Retina (tissue), 1 donor: ENCODE measurements at places on chromosomes 5 and 9.

GRCh38 chr5:93580927-93581445 lies at the start of gene NR2F1-AS1:
Gene NR2F1-AS1 (minus strand): TSS chr5:93581219.
- no peak for DNase-seq

- no peak for DNase-seq
Observed at GRCh38 chr5:172114875-172115422, 73.1 kb downstream of the STK10 start.

GRCh38 chr5:157157293-157157891 lies 8.7 kb downstream of the GARIN3 start:
- no peak for DNase-seq

GRCh38 chr5:102762562-102763227 lies 7.6 kb downstream of the PAM start:
- DNase-seq = no peak

- no peak for DNase-seq
Observed at GRCh38 chr5:40796487-40796889, 1.7 kb downstream of the PRKAA1 start.

- no peak for DNase-seq
Observed at GRCh38 chr9:83582029-83582428, 40.9 kb upstream of the IDNK start.

DNA sequence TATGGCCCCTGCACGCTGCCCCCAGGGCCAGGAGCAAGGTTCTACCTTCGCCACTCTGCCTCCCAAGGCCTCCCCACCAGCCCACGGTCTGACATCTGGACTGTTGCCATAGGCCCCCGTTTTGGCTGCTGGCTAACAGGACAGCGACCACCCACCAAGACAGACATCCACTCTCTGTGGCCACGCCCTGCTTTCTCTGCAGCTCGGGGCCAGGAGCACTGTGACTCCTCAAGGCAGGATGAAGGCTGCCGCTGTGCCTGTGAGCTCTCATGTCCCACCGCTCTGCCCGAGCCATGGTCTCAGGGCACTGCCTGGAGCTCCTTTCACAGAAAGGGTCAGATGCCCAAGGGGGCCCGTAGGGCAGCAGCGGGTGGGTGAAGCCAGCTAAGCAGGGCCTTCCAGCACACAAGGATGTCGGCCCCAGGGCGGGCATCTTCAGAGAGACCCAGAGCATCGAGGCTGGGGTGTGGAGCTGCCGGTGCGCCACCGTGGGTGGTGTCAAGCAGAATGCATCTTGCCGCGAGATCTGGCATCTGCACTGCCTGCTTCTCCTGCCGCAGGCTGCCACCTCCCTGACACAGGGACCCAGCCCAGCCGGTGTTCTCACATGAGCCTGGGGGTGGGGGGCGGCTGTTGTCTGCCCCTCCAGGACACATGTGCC lies 92.2 kb upstream of the ADAMTS2 start:
- DNase-seq = no peak

DNA sequence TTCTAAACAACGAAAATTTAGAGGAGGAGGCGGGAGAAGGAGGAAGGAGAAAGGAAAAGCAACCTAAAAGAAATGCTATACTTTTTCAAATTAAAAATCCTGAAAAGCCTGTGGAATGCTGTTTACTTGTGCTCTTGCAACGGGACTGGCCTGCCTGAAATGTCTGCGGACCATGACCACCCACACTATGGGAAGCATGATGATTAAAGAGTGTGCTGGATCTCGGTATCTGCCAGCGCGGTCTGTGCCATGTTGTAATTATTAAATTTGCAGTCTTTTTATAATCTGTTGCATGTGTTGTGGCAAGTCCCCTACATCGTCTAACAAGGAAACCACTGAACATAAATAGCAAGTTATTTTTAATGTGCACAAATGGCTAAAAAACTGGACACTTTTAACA lies 111.4 kb downstream of the FANCC start:
- no peak for DNase-seq

- no peak for DNase-seq
Observed at GRCh38 chr5:135235551-135236227, 163.3 kb downstream of the MACROH2A1 start.

DNA sequence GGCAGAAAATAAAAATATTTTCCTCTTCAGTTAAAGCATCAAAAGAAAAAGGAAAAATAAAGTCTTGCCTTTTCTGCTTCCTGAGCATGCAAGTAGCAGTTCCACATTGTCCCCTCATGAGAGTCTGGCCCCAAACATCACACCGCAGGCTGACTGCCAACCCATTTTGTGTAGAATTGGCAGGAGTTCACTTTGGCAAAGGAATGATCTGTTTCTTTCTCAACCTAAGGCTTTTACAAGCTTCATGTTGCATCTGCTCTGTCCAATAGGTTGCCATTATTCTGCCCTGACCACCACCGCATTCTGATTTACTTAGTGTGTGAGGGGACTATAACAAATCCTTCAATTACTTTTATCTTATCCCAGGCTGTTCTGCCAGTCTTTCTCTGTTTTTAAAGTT lies 249.5 kb downstream of the ISL1 start:
- DNase-seq = no peak

GRCh38 chr5:157167214-157167621 lies 1.2 kb upstream of the GARIN3 start:
- no peak for DNase-seq

DNA sequence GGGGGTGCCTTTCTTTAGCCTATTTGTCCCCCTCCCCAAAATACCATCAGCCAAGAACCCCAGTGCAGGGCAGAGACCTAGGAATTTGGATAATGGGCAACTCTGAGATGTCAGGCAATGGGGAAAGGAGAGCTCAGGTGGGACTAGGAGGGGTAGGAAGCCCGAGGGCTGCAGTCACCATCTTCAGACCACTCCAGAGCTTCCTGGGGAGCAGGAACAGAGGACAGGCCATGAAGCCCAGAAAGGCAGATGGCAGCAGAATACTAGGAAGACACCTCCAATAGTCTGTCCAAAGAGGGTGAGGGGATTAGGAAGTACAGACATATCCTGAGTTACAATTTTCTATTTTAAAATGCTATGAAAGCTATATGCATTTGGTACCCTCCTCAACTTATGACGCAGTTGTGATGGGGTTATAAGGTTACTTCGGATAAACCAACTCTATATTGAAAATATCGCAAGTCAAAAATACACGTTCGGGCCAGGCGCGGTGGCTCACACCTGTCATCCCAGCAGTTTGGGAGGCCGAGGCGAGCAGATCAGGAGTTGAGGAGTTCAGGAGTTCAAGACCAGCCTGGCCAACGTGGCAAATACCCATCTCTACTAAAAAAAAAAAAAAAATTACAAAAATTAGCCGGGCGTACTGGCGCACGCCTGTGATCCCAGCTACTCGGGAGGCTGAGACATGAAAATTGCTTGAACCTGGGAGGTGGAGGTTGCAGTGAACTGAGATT lies 34.6 kb upstream of the IL17B start:
- DNase-seq = no peak

DNA sequence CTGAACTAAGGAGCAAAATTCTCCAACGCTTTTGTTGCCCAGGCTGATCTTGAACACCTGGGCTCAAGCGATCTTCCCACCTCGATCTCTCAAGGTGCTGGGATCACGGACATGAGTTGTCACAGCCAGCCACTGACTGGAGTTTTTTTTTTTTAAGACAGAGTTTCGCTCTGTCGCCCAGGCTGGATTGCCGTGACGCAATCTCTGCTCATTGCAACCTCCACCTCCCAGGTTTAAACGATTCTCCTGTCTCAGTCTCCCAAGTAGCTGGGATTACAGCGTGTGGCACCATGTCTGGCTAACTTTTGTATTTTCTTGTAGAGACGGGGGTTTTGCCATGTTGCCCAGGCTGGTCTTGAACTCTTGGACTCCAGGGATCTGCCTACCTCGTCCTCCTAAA lies 58.2 kb downstream of the EHMT1 start:
- DNase-seq = no peak

GRCh38 chr5:66597183-66597757 lies 1.1 kb downstream of the MAST4 start:
- peak; percentile 77 for DNase-seq

- DNase-seq = no peak
Observed at GRCh38 chr5:8478326-8478725, 609.4 kb downstream of the MTRR start.

DNA sequence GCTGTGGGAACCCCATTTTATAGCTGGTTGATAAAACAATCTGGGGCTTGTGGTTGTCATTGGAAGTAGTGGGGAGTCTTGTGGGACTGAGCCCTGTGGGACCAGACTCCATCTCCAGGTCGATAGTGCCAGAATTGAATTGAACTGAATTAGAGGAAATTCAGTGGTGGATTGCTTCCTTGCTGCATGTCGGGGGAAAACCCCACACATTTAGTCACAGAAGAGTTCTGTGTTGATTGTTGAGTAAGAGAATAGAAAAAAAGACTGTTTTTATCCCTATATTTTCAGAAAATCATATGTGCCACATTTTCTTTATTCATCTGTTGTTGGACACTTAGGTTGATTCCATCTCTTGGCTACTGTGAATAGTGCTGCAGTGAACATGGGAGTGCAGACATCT lies 209.7 kb downstream of the ARHGEF28 start:
- DNase-seq = no peak

DNA sequence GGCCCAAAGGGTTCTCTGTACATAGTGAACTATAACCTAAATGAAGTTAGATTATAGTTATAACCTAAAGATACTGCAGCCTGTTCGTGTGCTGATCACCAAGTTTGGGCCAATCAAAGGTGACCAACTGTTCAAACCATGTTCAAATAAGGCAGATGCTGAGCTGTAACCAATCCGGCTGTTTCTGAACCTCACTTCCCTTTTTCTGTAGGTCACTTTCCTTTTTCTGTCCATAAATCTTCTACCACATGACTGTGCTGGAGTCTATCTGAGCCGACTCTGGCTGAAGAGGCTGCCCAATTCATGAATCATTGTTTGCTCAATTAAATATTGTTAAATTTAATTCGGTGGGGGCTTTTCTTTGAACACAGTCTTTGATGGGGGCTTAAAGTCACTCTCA lies 1920.2 kb downstream of the MAT2B start:
- no peak for DNase-seq

- DNase-seq = no peak
Observed at GRCh38 chr5:56316299-56316994, 83.3 kb upstream of the ANKRD55 start.

- no peak for DNase-seq
Observed at GRCh38 chr5:73544429-73545402, 20.7 kb downstream of the ANKRA2 start.

DNA sequence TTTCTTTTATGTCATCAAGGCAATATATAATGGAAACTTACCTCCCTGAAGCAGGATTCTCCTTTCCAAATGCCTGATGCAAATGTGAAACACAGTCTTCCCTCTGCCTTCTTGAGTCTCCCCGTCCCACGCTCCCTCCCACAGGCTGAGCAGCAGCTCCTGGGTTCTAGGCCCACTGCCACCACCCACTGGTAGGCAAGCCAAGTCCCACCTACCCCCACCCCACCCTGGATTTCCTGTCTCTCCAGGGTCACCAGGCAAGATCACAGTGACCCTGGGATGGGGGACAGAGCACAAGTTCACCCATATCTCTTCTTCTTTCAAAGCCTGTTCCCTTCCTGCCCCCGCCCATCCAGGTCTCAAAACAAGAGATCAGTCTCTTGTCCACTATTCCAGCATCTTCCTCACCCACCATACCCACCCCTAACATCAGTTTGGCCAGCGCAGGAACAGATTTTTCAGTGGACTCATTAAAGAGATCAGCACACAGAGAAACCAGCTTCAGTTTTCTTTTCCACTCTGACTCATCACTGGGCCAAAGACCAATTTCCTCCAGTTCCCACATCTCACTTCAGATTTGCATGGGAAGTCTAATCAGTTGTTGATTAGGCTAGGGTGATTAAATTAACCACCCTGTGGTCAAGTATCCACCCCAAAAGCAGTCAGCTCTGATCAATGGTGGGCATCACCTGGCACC lies 151.5 kb downstream of the ACTL7B start:
- no peak for DNase-seq

- no peak for DNase-seq
Observed at GRCh38 chr5:77776554-77777206, 541 bp upstream of the TBCA start.

- DNase-seq = no peak
Observed at GRCh38 chr9:82890865-82891264, 172.1 kb downstream of the RASEF start.

GRCh38 chr9:15142878-15143534 lies 164.0 kb downstream of the TTC39B start:
- DNase-seq = peak; percentile 58

DNA sequence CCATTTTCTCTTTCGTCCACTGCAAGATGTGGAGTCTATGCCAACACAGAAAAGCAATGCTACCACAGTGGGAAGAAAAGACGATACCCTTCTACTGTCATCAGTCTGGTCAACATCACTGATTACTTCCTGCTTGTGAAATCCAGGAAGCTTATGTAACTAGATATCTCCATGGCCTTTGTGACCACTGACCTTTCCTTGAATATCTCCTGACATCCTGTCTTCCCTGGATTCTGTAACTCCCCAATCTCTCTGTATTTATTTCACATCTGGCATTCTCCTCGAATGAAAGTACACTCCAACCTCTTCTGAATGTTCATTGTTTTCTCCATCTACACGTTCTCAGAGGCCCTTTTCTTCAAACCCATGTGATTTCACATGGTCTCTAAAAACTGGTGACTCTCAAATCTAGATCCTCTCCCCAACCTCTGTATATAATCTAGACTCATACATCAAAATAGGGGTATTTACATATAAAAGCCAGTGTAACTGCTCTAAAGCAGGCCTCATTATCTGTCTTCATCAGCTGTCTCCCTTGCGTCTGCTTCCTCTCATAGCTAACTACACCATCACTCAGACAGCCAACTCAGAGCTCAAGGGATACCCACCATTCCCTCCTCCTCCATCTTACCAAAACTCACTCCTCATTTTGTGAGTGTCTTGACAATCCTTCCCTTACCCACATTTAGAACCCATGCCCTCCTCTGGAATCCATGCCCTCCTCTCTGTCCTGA lies 156.8 kb downstream of the SEMA5A start:
- no peak for DNase-seq

GRCh38 chr5:133944263-133945185 lies 23.9 kb downstream of the C5orf15 start:
- DNase-seq = peak; percentile 77

DNA sequence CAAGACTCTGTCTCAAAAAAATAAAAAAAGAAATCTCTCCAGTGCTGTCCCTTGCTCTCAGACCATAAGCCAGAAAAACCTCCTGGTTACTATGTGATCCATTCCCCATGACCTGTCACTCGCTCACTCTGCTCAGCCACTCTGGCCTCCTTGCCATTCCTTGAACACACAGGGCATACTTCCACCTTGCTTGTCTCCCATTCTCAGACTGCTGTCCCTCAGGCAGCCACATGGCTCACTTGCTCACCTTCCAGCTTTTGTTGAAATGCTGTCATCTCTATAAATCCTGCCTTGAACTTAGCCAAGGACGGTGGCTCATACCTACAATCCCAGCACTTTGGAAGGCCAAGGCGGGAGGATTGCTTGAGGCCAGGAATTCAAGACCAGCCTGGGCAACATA lies 82.9 kb downstream of the UGCG start:
- DNase-seq = no peak
